ENCODE measurements at places on chromosomes 6 and 20.

DNA sequence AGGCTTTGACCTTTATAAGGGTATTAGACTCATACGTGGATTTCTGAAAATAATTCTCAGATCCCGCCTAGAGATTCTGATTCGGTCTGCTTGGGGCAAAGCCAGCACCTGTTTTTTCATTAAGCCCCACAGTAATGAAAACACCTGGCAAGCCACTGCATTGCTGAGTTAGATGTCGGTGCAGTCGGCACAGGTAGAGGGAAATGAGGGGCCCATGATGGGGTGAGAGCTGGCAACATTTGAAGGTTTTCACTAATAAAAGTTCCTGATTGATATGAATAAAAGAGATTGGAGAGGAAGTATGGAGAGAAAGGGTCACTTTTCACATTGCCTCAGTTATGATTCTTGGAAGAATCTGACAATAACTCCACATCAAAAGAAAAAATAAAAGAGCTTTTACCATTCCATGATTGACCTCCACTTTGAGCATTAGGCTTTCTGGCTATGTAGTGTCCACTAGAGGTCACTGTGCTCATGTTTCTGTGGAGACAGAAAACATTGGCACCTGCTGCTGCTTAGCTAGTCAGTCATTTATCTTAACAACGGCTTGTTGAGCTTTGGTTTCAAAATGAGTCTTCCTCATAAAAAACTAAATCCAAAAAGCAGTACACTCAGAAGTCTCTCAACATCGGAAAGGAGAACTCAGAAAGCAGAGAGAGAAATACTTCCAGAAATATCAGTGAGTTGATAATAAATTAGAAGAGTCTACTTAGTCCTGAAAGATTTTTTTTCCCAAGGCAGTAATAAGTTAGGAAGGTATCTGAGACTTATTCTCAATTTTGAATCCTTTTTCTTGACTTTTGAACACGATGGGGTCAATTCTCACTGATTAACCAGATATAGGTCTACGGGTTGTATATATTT lies 53.3 kb upstream of the KLHL31 start:
- DNase-seq = no peak

GRCh38 chr20:33081411-33082154 lies 2.1 kb downstream of the BPIFB4 start:
- DNase-seq = no peak

DNA sequence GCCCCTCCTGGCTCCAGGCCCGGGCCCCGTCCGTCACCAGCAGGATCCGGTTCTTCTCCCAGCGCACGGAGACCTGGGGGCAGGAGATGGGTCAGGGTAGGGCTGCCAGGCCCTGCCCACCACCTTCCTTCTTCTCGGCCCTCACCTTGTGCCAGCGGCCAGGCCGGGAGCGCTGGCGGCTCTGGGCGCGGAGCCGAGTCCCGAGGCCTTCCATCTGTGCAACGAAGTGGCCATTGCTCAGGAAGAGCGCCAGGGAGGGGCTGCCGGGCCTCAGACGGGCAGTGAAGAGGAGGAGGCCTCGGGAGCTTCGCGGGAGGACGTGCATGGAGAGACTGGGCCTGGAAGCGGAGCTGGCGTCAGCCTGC lies 7.9 kb downstream of the ADRM1 start:
- DNase-seq = no peak

DNA sequence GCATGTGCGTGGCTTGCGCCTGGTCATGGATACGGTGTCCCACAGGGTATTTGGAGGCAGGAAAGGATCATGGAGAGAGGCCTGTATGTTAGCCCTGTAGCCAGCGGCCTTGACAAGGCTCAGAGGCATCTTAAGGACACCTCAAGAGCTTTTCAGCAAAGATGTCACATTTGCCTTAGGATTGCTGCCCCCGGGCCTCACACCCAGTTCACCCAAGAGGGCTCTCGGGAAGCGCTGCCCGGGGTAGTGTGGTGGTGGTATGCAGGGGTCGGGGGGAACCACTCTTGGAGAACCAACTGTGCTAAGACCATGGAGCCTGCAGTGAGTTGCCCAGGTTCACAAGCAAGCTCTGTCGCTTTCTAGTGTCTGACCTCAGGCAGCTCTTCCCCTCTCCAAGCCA lies 36.9 kb upstream of the VSTM2L start:
- DNase-seq = no peak

DNA sequence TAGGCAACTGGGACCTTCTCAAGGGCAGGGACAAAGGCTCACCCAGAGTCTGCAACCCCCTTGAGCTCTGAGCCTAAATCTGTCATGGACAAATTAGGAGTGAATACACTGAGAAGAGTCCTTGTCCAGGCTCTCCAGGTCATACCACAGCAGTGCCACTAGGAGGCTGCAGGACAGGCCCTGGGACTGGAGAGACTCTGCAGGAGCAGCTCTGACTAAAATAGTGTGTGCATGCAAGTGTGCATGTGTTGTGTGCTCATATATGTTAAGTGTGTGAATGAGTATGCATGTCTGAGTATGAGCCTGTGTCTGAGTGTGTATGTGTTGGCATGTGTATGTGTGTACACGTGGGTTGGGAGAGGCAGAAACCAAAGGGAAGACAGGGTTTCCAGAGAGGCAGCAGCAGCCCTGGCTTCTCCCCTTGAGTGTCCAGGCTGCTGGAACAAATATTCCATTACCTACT lies 27.1 kb downstream of the MRPL14 start:
- no peak for DNase-seq
